ENCODE measurements at places on chromosomes 5 and 9.
A peak's percentile ranks its signal among the peaks of the same experiment; 100 is the strongest.

GRCh38 chr5:62574599-62574998 is 4.0 kb upstream of the LRRC70 start:
- no peak for DNase-seq

GRCh38 chr5:7382588-7382987 is 13.3 kb upstream of the ADCY2 start:
- DNase-seq, result no peak

DNA sequence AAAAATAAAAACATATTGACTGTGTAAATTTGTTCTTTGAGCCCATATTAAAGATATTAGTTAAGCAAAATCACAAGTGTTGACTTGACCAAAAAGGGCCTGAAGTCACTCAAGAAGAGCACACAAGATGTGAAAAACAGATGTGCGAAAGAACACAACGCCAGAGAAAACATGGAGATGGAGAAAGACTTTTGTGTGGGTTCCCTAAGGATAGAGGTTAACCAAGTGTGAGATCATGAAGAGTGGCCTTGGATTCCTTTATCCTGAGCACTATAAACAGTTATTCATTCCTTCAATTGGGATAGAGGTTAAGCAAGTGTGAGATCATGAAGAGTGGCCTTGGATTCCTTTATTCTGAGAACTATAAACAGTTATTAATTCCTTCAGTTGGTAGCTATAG is 361.8 kb downstream of the CDH18 start:
- no peak for DNase-seq

DNA sequence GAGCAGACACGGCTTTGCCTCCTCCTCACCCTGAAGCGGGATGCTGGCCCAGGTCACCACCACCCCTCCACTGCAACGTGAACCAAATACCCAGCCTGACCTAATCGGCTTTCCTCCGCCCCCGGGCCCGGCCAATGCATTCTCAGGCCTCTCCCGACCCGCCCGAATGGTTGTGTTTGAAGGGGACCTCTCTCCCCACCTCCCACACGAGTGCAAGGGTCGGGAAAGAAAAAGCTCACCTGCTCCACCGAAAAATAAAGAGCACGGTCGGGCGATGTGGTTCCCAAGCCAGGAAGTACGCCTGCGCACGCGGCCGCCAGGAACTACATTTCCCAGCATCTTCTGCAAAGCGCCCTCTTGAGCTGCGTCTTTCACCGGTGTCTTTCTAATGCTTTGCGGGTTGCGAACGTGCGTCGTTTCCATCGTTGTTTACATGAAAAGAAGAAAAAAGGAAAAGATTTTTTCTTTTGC is at the start of gene ZNF883:
Gene ZNF883 (minus strand): TSS at position 282 of the 471 bp plus-strand sequence.
- peak; percentile 59 for DNase-seq
